HuH-7.5 (cell line): ENCODE measurements at places on chromosomes 6 and 20.

DNA sequence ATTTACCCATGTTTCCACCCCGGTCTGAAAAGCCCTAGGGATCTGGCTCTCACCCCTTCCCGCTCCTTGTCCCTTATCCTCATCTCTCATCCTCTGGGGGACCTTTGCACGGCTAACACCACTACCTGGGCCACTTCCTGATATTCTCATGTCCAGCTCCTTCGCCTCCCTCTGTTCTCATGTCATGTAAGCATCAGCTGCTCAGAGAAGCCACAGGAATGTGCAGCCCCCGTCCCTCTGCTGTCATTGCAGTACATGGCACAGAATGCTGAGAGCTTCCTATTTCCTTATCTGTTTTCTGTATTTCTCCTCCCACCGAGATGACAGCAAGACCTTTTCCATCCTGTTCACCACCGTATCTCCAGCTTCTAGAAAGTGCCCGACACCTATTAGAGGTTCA is 102.4 kb downstream of the MTHFD1L start:
- DNase-seq: no peak

DNA sequence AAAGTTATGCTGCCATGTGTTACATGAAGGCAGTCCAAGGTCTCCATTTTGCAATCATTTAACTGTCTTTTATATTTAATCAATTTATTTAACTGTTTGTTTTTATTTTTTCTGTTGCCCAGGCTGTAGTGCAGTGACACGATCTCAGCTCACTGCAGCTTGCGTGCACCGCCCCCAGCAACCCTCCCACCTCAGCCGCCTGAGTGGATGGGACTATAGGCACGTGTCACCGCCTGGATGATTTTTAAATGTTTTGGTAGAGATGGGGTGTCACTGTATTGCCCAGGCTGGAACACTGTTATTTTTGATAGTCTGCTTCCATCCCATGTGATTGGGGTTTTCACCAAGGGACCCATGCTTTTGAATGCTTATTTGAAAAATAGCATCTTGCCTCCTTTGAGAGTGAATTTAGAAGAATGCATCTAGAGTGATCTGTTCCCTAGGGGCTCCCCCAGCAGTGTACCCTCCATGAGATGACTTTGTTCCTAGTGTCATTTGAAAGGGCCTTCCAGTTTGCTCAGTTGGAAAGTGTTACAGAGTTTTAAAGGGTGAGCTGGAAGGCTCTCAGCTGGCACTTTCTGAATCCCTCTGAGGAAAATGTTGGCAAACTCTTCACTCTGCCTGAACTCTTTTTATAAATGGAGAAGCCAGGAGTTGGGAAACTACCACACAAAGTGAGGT is 143.4 kb downstream of the JARID2 start:
- DNase-seq: no peak

DNA sequence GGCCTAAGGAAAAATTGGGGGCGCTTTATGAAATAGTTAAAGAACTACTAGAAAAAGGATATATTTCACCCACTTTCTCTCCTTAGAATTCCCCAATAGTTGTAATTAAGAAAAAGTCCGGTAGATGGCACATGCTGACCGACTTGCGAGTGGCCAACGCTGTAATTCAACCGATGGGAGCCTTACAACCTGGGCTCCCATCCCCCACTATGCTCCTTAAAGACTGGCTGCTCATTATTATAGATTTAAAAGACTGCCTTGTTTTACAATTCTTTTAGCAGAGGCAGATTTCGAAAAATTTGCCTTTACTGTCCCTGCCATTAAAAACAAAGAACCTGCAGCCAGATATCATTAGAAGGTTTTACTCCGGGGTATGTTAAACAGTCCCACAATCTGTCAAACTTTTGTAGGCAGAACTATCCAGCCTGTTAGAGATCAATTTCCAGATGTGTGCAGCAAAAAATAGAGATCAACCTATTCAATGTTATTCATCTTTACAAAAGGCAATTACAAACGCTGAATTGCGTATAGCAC is 58.5 kb upstream of the PRSS16 start:
- DNase-seq: no peak

DNA sequence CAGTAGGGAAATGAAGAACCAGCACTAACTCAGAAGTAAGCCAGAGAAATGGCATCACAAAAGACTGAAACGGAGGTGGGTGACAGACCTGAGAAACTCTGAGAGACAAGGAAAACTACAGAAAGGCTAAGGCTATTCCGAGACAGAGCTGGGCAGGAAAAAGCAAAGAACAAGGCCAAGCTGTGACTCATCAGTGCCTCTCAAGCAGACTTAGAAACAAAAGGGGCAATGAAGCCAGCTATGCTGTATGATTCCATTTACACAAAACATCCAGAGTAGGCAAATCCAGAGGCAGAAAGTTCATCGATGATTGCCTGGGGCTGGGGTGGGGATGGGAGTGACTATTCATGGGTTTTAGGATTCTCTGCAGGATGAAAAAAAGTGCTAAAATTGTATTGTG is 50.0 kb downstream of the SLC23A2 start:
- DNase-seq: no peak

DNA sequence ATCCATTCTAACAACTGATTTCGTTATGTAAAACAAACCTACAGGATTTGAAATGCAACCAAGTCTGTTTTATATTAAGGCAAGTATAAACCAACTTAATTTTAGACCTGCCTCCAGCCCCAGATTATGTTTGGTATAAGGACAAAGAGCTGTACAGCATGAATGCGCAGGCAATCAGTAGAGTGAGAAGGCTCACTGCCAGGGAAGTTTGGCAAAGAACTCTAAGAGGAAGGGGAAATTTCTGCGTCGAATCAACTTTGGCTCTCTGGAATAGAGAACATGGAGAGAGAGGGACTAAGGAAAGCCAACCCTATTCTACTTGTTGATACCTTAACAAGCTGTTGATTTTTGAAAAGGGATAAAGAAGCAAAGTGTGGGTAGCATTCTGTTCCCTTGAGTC is 96.9 kb upstream of the FOXO3 start:
- DNase-seq: no peak

DNA sequence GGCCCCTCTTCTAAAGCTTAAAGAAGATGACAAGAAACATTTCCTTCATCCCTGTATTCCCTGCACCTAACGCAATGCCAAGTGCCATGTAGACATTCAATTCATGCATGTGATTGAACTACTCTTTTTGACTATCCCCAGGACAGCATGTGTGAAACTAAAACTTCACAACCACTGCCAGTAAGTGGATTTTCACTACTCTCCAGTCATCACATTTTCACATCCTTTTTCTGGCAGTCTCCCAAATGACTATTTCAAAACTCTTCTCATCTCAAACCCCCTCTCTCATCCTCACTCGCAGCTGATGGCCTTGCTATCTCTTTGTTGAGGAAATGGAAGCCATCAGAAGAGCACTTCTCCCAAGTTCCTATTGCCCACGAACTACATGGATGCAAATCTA is 122.6 kb downstream of the OPRM1 start:
- no peak for DNase-seq

GRCh38 chr6:9250852-9251251 is 815.5 kb upstream of the SLC35B3 start:
- DNase-seq: peak; percentile 9

GRCh38 chr6:124393536-124393935 is 568.7 kb upstream of the RNF217 start:
- no peak for DNase-seq

DNA sequence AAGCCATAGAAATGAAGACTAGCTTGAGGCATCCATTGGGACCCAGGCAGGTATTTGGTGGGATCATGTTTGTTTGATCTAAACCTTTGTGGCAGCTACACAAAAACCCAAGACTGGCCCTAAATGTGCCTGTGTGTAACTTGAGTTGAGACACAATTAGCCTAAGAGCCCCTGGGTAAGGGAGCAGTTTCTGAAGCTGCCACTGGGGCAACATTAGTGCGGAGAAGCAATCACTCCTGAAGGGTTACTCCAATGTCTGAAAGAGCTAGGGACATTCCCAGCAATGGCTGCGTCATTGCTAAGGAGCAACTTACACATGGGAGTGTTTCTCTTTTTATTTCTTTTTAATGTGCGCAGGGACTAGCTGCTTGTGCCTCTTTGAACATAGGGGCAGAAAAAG is 67.9 kb upstream of the EEF1E1 start:
- DNase-seq: no peak
